Vagina (tissue), 2 donors: ENCODE measurements at places on chromosomes 1 and 21. TPM values are rescaled to one million over a fixed set of nuclear protein-coding genes. Genes with fewer than 3 reads are reported as not detected.
A peak's percentile ranks its signal among the peaks of the same experiment; 100 is the strongest.

- H3K4me1 ChIP-seq, result no peaks in the 10 kb centered on the region
- DNase-seq, result no peak
- H3K36me3 ChIP-seq, result no peaks in the 10 kb centered on the region
- H3K4me3 ChIP-seq, result no peak overlapping the region
Observed at GRCh38 chr1:22436948-22437347, 14.7 kb upstream of the ZBTB40 start.

GRCh38 chr1:241253471-241253870, 103.5 kb downstream of the RGS7 start:
- no peak overlapping the region for H3K4me3 ChIP-seq
- DNase-seq, result no peak
- H3K27me3 ChIP-seq, result no peaks in the 10 kb centered on the region
- no peak overlapping the region for H3K27ac ChIP-seq
- H3K4me1 ChIP-seq, result no peaks in the 10 kb centered on the region
- H3K36me3 ChIP-seq, result no peaks in the 10 kb centered on the region

- no peaks in the 10 kb centered on the region for H3K36me3 ChIP-seq
- H3K4me1 ChIP-seq, result peaks cover 4% of the 10 kb centered on the region
- no peaks in the 10 kb centered on the region for H3K27me3 ChIP-seq
- no peak for DNase-seq
- no peak overlapping the region for H3K27ac ChIP-seq
Observed at GRCh38 chr1:178509414-178510007, 3.4 kb upstream of the TEX35 start.

DNA sequence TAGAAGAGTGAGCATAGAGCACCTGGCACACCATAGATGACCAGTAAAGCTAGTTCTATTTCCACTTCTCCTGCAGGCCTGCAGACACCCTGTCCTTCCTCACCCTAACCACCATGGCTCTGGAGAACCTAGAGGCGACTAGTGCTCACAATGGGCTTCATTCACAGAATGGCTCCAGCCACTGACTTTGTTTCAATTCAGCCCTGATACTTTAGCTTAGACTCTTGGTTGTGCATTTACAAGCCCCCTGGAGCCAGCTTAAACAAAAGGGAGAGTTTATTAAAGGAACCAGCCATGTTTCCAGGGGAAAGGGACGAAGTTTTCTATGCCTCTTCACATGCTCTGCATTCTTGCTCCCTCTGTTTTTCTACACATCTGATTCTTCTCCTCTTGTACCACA, 123.7 kb downstream of the NAV1 start:
- H3K27me3 ChIP-seq, result no peaks in the 10 kb centered on the region
- H3K4me1 ChIP-seq, result peaks cover 7% of the 10 kb centered on the region
- H3K4me3 ChIP-seq, result no peak overlapping the region
- DNase-seq, result no peak
- no peaks in the 10 kb centered on the region for H3K36me3 ChIP-seq
- H3K27ac ChIP-seq, result no peak overlapping the region

GRCh38 chr1:162094271-162094670, 24.8 kb downstream of the NOS1AP start:
- DNase-seq, result no peak
- no peak overlapping the region for H3K4me3 ChIP-seq
- H3K27me3 ChIP-seq, result no peaks in the 10 kb centered on the region
- H3K4me1 ChIP-seq, result no peaks in the 10 kb centered on the region

DNA sequence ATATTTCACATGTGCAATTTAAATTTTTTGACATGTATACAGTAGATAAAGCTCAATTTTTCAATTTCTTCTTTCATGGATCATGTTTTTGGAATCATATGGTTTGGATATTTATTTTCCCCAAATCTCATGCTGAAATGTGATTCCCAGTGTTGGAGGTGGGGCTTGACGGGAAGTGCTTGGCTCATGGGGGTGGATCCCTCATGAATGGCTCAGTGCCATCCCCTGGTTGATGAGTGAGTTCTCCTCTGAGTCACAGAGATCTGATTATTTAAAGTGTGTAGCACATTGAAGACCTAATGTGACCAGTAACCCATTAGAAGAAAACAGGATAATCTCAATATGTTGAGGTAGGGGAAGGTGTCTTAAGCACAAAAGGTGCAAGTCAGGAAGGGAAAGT, 9.1 kb upstream of the IFI16 start:
- peak overlapping the region; percentile 86 for H3K27ac ChIP-seq
- peaks cover 23% of the 10 kb centered on the region for H3K4me1 ChIP-seq
- peak; percentile 93 for DNase-seq
- H3K36me3 ChIP-seq, result no peaks in the 10 kb centered on the region
- no peaks in the 10 kb centered on the region for H3K27me3 ChIP-seq

DNA sequence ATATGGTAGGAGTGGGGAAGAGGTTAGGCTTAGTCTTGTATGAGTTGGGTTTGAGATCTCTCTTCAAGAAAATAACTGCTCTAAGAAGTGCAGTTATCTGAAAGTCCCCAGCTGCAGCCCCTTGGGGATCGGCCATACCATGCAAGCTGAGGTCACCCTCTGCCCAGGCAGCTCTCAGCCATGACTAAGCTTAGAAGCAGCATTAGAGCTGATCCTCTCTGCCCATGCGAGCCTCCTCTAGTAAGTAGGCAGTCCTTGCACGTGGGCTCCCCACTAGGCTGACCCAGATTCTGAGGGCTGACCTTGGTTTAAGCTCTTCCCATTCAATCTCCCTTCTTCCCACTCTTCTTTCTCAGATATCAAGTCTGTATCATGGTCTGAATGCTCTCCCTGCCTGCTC, 121.0 kb upstream of the UBE2U start:
- H3K4me3 ChIP-seq, result no peak overlapping the region
- no peaks in the 10 kb centered on the region for H3K36me3 ChIP-seq
- no peaks in the 10 kb centered on the region for H3K4me1 ChIP-seq
- DNase-seq, result no peak
- no peaks in the 10 kb centered on the region for H3K27me3 ChIP-seq

DNA sequence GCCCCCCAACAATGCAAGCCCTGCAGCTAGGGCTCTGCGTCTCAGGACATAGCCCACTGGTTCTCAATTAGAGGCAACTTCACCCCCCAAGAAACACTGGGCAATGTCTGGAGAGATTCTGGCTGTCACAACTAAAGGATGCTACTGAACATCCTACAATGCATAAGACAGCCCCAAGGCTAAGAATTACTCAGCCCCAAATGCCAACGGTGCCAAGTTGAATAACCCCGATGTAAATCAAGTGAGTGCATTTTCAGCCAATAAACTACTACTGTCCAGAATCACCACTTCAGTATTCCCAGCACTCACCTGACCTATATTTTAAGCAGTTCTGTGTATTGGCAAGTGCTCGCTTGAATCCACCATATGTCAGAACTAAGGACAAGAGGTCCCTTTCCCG, 6.9 kb downstream of the RIPK4 start:
- H3K27ac ChIP-seq, result no peak overlapping the region
- no peak for DNase-seq
- H3K36me3 ChIP-seq, result no peaks in the 10 kb centered on the region

GRCh38 chr1:85196358-85196757, 4.5 kb downstream of the SYDE2 start:
- no peaks in the 10 kb centered on the region for H3K36me3 ChIP-seq
- H3K27ac ChIP-seq, result no peak overlapping the region
- H3K4me3 ChIP-seq, result no peak overlapping the region
- H3K27me3 ChIP-seq, result no peaks in the 10 kb centered on the region
- H3K4me1 ChIP-seq, result peaks cover 43% of the 10 kb centered on the region

Gene RNASEL
- total RNA-seq, result 5.4 TPM

Gene DCDC2B
- total RNA-seq, result not detected

Gene GMEB1
- 11.0 TPM for total RNA-seq
